ENCODE measurements at places on chromosomes 16 and 17.
A peak's percentile ranks its signal among the peaks of the same experiment; 100 is the strongest.

- no peak for DNase-seq
These were observed 6.1 kb downstream of the CA7 start for GRCh38 chr16:66850115-66850815.

DNA sequence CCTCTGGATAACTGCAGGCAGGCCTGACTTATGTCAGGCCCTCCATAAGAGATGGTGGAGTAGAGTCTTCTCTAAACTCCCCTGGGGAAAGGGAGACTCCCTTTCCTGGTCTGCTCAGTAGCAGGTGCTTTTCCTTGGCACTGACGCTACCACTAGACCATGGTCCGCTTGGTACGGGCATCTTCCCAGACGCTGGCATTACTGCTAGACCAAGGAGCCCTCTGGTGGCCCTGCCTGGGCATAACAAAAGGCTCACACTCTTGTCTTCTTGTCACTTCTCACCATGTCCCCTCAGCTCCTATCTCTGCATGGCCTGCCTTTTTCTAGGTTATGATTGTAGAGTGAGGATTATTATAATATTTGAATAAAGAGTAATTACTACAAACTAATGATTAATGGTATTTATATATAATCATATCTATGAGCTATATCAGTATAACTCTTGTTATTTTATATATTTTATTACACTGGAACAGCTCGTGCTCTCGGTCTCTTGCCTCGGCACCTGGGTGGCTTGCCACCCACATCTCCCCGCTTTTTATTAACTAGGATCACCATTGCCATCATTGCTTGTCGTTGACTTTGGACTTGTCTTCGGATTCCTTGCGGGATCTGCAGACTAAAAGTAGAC lies 59.8 kb upstream of the ARL4D start:
- DNase-seq, result no peak

GRCh38 chr16:27112093-27112811 lies 45.5 kb downstream of the C16orf82 start:
- no peak for DNase-seq

DNA sequence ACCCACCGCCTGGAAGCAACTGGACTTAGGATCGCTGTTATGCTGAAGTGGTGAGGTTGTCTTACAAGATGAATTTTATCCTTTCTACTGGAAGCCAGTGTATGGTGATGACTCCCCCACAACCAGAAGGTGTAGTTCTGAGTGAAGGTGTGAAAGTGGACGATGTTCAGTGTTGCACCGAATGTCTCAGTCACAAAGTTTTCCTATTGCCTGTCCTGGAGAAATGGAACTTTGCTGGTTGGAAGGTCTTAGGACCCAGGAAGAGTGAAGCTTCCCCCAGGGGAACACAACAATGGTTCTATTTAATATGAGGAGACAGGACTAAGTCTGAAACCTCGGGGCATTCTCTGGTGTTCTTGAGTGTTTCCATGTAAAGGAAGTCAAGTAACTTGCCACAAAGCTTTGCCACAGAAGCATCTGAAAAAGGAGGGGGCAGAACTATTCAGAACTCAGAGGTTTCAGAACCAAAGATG lies 44.2 kb downstream of the USP22 start:
- DNase-seq, result no peak

DNA sequence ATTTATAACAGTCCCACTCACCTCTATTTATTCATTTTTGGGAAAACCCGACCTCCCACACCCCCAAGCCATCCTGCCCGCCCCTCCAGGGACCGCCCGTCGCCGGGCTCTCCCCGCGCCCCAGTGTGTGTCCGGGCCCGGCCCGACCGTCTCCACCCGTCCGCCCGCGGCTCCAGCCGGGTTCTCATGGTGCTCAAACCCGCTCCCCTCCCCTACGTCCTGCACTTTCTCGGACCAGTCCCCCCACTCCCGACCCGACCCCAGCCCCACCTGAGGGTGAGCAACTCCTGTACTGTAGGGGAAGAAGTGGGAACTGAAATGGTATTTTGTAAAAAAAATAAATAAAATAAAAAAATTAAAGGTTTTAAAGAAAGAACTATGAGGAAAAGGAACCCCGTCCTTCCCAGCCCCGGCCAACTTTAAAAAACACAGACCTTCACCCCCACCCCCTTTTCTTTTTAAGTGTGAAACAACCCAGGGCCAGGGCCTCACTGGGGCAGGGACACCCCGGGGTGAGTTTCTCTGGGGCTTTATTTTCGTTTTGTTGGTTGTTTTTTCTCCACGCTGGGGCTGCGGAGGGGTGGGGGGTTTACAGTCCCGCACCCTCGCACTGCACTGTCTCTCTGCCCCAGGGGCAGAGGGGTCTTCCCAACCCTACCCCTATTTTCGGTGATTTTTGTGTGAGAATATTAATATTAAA lies 638 bp upstream of the TMEM88 start:
- DNase-seq, result no peak

DNA sequence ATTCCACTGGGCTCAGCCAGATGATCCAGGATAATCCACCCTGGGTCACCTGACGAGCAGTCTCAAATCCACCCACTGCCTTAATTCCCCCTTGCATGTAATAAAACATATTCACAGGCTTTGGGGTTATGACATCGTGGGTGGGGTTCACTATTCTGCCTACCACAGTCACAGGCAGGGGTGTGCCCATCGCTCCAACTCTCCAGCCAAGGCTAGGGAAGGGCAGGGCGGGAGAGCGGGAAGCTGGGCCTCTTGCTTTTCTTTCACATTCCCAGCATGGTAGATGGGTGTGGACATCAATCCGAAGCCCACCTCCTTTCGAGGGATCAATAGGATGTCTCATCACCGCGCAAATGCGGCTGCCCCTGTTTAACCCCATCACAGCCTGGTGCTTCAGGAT lies 12.7 kb upstream of the CD300LD start:
- DNase-seq, result no peak

- peak; percentile 86 for DNase-seq
These were observed 4.4 kb downstream of the SNAI3 start for GRCh38 chr16:88681709-88682451.

GRCh38 chr17:17988427-17988945 lies 15.8 kb downstream of the DRC3 start:
- no peak for DNase-seq

DNA sequence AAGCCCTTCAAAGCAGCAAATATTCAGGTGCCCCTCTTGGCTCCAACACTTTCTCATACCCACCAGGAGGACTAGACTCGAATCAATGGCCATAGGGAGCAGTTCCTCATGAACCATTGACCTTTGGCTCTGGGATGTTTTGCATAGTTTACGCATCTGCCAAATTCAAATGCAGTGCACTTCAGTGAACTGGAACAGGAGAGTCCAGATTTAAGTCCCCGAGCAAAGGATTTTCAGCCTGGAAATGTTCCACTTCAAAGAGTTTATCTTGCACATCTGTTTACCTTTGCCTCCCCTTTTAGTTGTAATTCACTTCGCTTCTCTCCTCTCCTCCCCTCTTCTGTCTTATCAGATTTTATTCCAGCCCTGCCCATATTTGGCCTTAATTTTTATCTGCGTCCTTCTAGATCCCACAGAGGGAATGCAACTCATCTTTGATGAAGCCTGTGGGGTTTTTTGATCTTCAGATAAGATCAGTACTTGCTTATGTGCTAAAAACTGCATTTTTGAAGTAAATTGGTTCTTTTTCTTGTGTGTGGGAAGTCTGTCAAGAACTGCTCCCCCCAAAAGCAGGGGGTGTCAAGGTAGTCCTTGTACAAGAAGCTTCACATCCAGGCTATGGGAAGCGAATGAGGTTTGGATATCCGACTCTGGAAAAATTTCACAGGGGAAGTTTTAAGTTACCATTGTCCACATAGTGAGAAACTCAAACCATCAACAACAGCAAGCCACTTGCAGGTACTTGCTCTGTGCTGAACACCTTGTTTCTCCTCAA lies 281.6 kb downstream of the RBFOX1 start:
- no peak for DNase-seq

Data from SIG-M5 (cell line).